ENCODE measurements at places on chromosomes 5 and 9.

DNA sequence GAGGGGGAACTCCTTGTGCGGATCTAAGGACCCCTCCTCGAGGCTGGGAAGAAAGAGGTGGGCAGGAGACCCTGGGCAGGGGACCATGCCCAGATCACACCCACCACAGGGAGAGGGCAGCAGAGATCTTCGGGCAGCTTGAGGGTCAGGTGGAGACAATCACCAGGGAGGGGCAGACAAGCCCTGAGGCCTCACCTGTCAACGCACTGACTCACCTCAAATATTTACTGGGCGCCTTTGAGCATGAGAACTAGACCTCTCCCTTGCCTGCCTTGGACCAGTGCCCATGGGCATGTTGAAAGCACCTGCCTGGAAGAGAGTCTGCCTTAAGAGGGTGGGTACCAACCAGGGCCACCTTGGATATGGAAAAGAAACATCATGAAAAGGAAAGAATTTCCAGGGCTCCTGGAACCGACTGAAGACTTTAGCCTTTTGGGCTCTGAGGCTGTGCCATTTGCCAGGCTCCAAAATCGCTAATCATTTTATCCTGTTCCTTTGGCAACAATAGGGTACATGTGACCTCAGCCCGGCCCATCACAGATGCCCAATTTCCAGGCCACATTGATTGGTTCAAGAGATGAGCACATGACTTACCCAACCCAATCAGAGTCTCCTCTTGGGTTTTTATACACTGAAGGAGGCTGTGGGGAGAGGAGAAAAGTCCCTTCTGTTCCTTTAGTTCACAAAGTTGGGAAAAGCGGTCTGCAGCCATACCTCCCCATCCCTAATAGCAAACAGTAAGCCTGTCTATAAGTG, 10.4 kb upstream of the SPINK4 start:
- no peak for DNase-seq

DNA sequence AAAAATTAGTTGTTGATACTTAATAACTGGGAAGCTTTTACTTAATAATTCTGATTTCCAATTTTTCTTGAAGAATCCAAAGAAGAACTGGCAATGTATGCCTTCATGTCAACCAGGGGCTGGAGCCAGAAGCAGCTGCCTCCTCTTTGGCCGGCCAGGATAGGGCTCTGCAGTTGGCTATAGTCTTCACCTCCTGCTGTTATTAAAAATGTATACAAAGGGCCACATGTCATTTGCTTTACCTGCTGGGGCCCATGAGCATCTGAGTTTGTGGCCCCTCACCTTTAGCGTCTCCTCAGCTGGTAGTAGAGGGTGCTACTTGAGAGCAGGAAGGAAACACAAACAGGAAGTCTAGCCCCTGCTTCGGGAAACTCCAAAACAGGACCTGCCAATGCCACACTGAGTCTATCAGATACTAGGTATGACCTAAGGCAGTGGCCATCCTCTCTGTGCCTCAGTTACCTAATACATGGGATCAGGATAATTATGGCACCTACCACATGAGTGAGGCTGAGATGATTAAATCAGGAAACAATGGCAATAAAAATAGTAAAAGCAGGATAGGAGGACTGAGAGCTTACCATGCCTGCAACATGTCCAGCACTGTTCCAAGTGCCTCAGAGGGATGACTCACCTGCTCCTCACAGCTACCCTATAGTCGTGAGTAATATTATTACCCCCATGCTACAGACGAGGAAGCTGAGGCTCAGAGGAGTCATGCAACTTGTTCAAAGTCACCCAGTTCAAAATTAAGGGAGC, 21.3 kb downstream of the CCDC69 start:
- no peak for DNase-seq

DNA sequence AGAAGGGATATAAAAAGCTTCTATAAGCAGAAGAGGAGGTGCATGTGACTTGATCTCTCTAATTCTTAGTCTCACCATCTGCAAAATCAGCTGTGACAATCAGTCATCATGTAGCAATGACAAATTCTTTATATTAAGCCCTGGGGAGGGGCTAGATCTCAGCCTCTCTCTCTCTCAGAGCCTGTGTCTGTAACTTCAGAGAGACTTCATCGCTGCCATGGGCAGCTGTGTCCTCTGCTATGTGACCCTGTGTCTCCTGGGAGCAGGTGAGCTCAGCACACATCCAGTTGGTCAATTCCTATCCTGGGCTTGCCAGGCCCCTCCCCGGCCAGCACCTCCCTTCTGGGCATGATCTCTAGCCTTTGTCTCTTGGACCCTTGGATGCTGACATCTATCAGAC, 109.6 kb downstream of the ANKRD18B start:
- DNase-seq = no peak

- no peak for DNase-seq
Measured at GRCh38 chr5:175457466-175457865, 13.5 kb upstream of the DRD1 start.

DNA sequence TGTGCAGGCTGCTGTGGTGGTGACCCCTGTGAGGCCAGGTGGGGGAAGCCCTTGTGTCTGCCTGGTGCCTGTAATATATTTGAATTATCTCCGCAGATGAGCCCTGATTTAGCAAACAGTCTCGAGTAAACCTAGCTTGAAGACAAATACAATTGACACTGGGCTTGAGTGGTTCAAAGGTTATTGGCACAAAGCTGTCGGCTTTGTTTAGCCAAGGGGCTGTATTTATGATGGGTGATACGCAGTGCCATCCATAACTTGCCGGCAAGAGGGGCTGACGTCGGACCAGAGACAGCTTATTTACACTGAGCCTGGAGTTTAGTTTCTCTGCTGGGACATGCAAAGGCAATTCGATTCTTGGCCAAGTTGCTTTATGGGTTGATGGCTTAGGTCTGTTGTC, 20.0 kb upstream of the PITX1 start:
- no peak for DNase-seq

Data from pons (tissue), 1 donor.